T-cell (primary cell): ENCODE measurements at places on chromosomes 3 and 15.

- no peak for DNase-seq
These were observed 116.3 kb downstream of the CLSTN2 start for GRCh38 chr3:140051019-140051957.

DNA sequence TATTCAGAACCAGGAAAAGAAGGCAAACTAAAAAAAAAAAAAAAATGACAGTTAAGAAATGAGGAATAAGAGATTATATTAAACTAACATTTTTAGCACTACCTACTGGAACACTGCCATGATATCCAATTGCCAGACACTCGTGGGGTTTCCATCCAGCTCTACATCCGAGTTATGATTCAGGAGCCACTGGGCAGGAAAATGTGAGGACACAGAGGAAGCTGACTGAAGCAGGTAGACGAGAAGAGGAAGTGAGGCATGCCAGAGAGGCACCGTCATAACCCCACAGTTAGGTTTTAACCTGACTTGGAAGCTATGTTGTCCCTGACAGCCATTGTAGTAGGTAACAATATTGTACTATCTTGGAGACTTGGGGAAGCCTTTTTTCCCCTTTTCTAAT, 495.0 kb downstream of the NLGN1 start:
- no peak for DNase-seq

- no peak for DNase-seq
These were observed 14.4 kb upstream of the ANKRD28 start for GRCh38 chr3:15812183-15812582.

DNA sequence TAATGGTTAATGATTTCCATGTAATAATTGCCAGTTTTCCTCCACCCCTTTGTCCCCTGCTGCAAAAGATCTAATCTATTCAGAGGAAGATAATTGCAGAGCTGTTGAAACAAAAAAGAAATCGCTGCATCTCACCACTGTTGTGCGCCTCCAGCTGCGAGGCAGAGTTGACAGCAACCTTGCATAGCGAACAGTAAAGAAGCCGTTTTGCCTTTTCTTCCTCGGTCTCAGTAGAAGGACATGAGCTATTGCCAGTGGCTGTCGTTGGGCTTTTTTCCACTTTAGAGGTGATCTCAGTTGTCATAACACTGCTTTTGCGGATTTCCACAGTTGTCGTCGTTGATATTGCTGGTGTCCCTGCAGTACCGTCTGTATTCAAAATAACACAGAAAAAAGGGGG, 314.2 kb downstream of the ZNF385D start:
- DNase-seq = no peak

DNA sequence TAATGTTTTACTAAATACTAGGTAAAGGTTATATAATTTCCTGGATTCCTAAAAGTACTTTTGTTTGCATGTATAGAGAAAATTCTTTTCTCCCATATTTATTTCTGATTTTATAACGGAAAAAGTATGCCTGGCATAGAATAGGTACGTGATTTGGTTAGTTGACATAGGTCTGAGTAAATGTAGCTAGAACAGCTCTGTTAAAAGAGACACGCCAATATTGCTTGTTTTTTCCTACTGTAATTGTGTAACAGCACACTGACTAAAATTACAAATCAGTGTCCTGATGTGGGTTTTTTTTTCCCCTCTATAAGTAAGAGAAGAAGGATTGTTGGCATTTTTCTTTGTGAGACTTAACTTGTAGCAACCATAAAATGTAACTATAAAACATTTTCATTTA, 26.7 kb downstream of the KLHL24 start:
- DNase-seq = no peak

DNA sequence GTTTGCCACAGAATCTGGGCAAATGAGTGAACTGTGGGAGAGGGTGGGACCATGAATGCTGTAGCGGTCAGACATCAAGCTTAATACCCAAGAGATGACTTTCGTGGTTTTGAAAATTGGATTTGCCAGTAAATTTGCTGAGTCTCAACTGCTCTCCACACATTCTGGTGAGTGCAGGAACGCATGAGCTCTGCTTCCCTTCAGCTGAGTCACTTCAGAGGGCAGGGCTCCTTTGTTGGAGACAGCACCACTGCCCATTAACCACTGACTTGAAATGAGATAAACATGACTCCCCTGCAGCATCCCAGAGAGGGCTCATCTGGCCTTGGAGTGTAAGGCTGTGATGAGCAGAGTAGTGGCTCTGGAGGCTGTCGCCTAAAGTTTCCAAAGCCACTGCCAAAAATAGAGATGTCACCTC, 22.6 kb downstream of the RARRES1 start:
- DNase-seq = no peak

- DNase-seq = peak; percentile 72
These were observed at the start of gene IL12A for GRCh38 chr3:159988617-159989271. TSS of gene IL12A (plus strand) at chr3:159988835.

- DNase-seq = no peak
These were observed 22.2 kb upstream of the CDAN1 start for GRCh38 chr15:42759093-42759492.

DNA sequence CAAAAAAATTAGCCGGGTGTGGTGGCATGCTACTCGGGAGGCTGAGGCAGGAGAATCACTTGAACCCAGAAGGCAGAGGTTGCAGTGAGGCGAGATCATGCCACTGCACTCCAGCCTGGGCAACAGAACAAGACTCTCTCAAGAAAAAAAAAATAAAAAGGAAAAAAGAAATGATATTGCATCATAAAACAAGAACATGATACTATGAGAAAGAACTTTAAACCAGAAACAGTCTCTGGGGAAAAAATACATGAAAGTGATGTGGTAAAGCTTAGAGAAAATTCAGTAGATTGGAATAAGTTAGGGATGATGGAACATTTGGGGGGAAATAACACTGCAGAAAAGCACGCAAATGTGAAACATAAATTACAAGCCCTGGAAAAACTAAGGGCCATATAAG, 54.7 kb downstream of the CRYGS start:
- no peak for DNase-seq
